ENCODE measurements at places on chromosomes 13 and 19. TPM values are rescaled to one million over a fixed set of nuclear protein-coding genes. Genes with fewer than 3 reads are reported as not detected.

Gene ELSPBP1
- total RNA-seq: not detected

Gene FCHO1
- total RNA-seq: 24.1 TPM

Gene ATP4A
- total RNA-seq: not detected

Gene HPN
- total RNA-seq: 0.10 TPM

Gene PRR19
- not detected for total RNA-seq

Gene PSMC4
- total RNA-seq: 45.0 TPM

Gene ZNF558
- 23.7 TPM for total RNA-seq

Gene ZNF667
- total RNA-seq: 2.9 TPM

Gene MBD3L2
- not detected for total RNA-seq

Gene CAPN12
- total RNA-seq: 1.8 TPM

Gene NLRP11
- under 0.01 TPM for total RNA-seq

Gene WDR88
- not detected for total RNA-seq

Gene F2RL3
- total RNA-seq: 1.7 TPM

Gene FUT3
- 0.21 TPM for total RNA-seq

Gene ZNF296
- 1.2 TPM for total RNA-seq

Gene DAND5
- not detected for total RNA-seq

Gene MAST1
- total RNA-seq: 0.52 TPM

Gene KLK12
- not detected for total RNA-seq

Gene MARCHF2
- total RNA-seq: 119 TPM

Gene AMER2
- total RNA-seq: 0.10 TPM

Gene ZNF28
- total RNA-seq: 3.3 TPM

Gene LRG1
- total RNA-seq: 4.7 TPM

Gene SMAD9
- not detected for total RNA-seq

Gene ZNF274
- total RNA-seq: 61.1 TPM

Gene ICAM4
- total RNA-seq: 7.9 TPM

Gene FOXA3
- not detected for total RNA-seq

Gene FCER2
- 25.4 TPM for total RNA-seq

Gene BCL3
- total RNA-seq: 33.0 TPM

Gene GGN
- total RNA-seq: not detected

Gene ZNF530
- 2.1 TPM for total RNA-seq

Gene MBD3L4
- total RNA-seq: not detected

Gene IFNL1
- not detected for total RNA-seq

Gene NECTIN2
- total RNA-seq: 22.1 TPM

Gene SERP2
- total RNA-seq: 0.31 TPM
